ENCODE measurements at places on chromosomes 1 and 21.
A peak's percentile ranks its signal among the peaks of the same experiment; 100 is the strongest.

- DNase-seq: no peak
Observed at GRCh38 chr1:240084337-240084736, 7.3 kb upstream of the FMN2 start.

DNA sequence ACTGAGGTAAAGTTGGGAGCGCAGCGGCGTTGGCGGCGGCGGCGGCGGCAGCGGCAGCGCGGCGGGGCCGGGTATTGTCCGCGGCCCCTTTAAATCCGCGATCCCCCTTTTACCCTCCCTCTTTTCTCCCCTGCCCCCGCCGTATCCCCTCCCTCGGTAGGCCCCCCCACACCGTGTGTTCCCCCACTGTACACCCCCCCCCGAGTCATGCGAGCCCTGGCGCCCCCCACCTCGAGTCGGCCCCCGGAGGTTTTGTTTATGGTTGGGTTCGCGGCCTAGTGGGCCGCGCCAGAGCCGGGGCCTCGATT lies 169 bp downstream of the UBAP2L start:
- no peak for DNase-seq

DNA sequence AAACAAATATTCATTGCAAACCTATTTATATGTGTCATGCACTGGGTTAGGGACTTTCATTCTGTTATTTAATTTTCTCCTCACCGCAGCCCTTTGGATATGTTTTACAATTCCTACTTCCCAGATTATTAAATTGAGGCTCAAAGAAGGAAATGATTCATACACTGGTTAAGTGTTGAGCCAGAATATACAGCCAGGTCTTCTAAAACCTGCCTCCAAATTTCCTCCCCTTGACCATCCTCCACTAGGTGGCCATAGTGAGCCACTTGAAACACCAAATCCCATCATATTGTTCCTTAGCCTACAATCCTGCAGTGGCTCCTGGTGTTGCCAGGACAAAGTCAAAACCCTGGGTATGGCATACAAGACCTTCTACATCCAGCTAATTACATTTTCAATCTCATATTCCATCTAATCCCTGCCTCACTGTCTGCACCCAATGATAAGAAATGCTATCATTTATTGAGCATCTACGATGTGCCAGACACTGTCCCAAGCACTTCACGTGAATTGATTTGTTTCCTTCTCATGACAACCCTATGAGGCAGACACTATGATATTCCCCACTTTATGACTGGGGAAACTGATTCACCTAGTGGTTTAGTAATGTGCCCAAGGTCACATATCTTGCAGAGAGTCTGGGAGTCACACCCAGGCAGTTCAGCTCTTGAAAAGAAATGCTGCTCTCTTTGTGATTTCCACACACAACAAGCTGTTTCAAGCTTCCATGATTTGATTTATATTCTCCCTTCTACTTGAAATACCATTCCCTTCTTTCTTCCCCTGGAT lies 23.6 kb upstream of the KIRREL1 start:
- peak; percentile 60 for DNase-seq

DNA sequence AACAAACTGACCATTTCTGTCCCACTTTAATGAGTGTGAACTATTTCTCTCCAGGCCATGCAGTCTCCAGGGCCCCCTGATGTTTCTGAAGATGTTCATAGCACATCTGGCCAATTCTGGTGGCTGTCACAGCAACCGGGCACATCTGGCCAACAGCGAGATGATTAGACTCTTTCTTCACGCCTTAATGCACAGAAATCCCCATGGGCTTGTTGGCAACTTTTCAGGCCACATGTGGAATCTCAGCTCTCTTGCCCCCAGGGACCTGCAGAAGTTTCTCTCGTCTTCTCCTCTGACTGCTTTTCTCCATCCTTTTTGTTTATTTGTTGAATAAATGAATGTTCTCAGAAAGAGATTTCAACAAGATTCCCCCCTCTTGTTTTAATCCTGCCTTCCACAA lies 71.2 kb upstream of the HMGB4 start:
- no peak for DNase-seq

DNA sequence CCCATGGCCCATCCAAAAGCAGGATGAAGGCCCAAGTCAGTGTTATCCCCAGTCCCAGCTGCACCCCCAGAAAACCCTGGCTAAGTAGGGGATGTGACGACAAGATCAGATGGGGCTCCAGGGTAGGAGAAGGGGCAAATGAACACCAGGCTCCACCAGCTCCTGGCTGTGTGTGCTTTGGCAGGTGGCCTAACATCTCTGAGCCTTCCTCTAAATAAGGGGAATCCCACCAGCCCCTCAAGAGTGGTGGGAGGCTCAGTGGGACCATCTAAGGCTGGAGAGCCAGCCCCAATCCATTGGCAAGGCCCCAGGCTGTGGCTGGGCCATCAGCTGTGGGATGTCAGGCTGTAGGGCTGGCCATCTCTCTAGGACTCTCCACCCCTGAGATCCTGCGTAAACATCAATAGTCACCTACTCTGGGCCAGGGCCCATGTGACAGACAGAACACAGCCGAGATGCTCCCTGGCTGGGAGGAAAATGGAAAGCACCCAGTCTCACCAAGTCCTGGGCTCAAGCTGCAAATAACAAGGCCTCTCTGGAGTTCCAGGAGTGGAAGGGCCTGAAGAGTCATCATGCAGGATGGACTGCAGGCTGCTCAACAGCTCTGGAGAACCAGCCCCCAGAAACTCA lies 7.5 kb downstream of the SDC3 start:
- no peak for DNase-seq

- DNase-seq: no peak
Observed at GRCh38 chr1:118021668-118022067, 92.1 kb downstream of the WDR3 start.

DNA sequence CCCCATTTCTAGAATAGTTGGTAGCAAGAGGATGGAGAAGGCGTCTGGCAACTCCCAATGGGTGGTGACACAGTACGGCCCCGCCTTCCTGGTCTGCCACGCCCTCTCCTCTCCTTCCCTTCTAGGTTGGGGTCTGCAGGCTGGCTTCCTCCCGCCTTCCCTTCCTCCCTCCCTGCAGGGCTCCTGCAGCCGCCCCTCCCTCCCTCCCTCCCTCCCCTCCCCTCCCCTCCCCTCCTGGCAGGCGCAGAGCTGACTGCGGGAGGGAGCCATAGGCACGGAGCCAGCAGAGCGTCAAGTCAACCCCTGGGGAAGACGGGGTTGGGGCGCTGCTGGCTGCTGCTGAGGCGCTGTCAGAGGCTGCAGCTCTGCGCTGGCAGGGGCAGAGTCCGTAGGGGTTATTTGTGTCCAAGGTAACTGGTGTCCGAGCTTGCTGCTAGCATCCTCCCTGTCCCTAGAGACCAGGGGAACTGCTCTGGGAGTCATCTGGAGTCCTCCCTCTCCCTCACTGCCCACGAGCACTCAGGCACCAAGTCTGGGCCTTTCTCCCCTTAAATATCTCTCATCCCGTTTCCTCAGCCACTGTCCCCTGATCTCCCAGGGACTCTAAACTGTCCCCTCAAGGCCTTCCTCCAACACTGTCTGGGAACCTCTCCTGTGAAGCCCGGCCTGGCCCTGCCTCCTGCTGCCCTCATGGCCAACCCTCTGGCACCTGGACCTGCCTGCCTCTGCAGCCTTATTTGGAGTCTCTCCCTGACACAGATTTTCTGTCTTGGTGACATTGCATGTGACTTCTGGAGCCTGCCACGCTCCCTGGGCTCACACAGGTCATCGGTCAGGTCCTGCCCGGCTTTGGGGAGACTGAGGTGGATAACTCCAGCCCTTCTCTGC lies 57.4 kb upstream of the ACOT11 start:
- DNase-seq: peak; percentile 42

- no peak for DNase-seq
Observed at GRCh38 chr1:92118826-92119225, 38.7 kb downstream of the BTBD8 start.

- DNase-seq: no peak
Observed at GRCh38 chr1:39453603-39454002, 37.8 kb upstream of the BMP8A start.

DNA sequence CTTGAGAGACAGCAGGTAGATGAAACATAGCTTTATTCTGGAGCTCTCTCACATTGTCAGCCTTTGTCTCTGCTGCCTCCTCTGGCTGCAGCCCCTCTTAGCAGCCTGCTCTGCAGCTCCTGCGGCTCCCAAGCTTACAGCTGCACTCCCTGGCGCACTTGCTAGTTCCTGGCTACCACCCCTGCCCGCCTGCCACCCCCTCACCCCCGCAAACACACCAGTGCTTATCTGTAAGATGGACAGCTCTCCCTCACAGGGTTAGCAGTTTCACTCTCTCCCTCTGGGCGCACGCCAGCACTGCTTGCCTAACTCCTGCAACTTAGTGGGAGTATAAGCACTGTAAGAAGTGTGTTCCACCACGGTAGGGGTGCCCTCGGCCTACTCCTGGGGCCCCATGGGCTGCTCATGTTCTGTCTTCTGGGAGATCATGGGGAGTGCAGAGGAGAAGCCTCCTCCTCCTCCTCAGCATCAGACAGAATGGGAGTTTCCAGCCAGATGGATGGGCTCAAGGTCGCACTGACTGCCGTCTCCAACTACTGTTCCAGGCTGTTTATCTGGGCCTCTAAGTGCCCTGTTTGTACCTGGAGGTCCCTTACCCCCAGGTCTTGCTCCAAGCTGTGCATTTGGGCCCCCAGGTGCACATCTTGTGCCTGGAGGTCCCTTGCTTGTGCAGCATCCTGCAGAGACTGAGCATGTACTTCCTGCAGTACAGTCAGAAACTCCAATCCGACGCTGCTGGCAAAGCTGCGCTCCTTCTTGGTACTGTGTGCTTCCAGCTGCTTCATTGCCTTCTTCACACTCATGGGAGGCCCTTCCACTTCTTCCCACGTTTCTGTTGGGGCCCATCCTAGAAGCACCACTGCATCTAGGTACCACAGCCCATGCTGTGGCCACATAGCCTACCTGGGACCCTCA lies 1388.1 kb downstream of the AMY1C start:
- DNase-seq: peak; percentile 4

- DNase-seq: peak; percentile 38
Observed at GRCh38 chr1:98903261-98903660, 101.4 kb downstream of the PLPPR5 start.

DNA sequence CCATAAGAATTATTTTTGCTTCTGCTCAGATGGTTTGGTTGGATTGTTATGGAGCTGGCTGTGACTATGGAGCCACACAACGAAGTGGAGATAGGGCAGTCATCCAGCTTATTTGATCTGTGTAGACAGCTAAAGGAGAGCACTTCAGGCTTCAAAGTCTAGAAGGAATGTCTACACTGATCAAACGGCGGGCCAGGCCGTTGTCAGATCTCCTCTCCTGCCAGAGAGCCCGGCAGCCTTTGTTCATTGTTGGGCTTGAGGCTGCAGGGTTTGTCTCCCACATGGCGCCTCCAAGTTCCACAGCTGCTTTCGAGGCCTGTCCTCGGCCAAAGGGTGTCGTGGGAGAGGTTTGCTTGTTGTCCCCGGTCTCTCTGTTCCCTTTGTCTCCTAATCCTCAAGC lies 2.8 kb upstream of the STMN1 start:
- DNase-seq: no peak
